ENCODE measurements at places on chromosomes 7 and 10.
A peak's percentile ranks its signal among the peaks of the same experiment; 100 is the strongest.

DNA sequence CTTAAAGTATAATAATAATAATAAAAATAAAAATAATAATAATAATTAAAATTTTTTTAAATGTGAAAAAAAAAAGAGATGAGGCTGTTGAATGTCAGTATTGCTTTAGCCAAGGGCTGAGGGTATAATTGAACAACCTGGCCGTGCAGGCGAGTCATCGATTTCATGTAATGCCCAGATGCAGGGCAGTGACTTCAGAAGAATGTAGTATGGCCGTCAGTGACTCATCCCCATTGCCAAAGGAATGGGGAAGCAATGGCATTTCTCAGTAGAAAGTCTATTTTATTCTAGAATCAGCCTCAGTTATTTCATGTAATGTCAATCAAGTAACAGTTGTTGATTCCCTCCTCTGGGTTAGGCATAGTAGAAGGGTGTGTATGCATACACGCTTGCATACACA, 516.4 kb downstream of the GLRX3 start:
- no peak for DNase-seq

DNA sequence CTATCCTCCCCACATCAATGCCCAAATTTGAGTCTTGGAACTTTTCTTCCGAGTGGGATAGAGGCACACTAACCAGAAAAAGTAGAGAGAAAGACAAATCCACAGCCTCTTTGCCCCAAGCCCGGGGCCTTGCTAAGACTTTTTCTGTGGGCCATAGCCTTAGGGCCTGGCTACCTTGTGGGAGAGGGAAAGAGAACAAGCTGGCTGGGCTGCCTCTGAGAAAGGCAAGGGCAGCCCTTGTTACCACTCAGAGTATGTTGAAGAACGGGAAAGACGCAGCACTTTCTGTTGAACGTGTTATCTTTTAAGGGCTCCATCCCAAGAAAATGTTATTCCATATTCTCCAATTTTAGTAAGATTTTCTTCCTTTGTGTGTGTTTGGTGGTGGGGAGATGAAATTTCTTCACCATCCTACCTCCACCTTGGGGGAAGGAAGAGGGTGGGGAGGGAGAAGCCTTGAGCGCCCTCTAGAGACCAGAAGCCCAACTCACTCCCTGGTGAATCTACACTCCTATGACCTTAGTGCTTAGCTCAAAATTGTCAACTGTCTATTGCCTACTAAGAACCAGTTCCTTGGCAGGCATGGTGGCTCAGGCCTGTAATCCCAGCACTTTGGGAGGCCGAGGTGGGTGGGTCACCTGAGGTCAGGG, 3.9 kb upstream of the NRF1 start:
- no peak for DNase-seq

DNA sequence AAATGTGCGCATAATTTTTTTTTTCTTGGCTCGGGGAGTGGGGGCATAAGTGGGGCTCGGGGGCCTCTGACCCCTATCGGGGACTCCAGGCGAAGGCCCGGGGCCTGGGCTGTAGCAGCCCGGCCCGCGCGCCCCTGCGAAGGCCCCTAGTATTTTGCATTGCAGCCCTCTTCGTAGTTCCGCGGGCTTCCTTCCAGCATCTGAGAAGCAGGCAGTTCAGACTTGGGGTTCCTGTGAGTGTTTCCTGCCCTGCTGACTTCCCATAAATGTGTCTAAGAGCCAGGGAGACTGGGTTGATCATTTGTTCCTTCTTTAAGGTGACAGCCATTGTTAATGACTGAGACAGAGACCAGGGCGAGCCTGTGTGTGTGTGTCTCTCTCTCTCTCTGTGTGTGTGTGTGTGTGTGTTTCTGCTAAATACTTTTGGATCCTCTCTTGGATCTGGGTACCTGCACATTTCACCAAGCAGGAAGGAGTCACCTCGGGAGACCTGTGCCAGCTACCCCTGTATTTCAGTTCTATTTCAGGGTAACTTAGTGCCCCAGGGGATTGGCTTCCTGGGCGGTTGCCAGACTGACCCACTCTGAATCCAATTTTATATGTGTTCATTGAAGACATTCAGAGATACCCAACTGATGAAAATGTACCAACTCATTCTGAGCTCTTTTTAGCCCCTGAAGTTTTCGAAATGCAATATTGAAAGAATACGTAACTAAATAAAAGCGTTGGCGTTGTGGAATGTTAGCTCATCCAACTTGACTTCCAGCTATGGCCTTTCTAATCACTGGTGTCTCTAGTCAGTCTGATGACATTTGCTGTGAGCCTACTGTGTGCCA, 805 bp downstream of the MSRB2 start:
- DNase-seq: peak; percentile 1

GRCh38 chr7:47776335-47776734, 171.9 kb downstream of the PKD1L1 start:
- DNase-seq: no peak

DNA sequence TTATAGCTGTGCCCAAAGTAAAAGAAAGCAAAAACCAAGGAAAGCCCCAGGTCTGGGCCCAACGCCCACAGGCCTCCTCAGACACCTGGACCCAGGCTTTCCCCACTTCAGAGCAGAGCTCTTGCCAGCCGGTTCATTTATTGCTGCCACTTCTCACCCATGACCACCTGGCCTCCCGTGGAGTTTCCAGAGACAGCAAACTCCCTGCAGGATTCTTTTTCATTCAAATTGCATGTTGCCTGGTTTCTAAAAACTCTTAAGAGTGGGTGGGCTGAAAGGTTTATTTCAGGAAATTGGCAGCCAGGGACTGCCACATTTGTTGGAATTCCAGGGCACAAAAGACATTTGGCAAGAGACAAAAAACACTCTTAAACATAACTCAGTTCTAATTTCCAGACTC, 4.7 kb downstream of the VOPP1 start:
- no peak for DNase-seq

GRCh38 chr10:126939706-126940105, 34.5 kb downstream of the DOCK1 start:
- DNase-seq: no peak

DNA sequence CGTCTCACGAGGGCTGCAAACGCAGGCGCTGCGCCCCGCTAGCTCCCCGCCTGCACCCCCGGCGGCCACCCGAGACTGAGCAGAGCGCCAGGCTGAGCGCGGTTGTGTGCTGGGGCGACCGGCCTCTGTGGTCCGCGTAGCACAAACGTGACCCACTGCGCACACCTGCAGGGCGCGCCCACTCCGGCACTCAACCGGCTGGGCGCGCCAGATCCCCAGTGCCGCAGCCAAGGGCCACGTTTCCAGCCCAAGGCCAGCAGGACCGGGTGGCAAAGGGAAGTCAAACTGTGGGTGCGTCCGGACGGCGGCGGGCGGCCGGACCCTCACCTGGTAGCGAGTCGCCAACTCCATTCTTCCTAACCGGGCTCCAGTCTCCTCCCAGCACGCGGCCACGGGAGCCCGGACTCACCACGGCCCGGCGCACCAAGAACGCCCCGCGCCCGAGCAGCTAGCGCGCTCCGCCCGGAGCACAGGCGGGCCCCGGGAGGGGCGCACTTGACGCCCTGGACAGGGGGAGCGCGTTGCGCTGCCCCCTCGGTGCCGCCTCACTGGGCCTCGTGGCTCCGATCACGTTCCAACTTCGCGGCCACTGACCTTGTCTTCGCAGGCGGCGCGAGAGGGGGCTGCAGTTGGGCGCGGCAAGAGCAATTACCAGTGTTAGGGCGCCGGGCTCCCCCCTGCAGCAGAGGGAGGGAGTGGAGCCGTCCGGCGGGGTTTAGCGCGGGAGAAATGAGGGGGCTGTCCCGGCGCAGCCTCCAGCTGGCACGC, at the start of gene CDCA7L:
Gene CDCA7L, minus strand, starts transcription at position 446 of the 768 bp plus-strand sequence. Its CDS starts 95 bp downstream, at position 351.
- DNase-seq: peak; percentile 24

GRCh38 chr10:107546986-107547385, 382.5 kb upstream of the SORCS1 start:
- DNase-seq: no peak

DNA sequence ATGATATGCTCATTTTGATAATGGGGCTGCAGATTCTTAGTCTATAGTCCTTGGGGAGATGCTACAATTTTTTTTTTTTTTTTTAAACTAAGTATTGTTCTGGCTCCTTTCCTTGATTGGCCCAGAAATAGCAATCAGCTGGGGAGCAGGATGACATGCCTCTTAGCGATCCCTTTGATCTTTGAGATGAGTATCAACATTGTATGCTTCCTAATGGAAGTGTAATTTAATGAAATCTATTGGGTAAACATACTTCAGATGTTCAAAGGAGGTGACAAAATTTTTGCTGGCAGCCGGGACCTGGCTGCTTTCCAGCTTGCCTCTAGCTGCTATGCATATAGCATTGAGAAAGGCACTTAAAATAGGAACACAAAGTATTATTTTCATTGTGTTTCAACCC, 43.5 kb downstream of the VTI1A start:
- no peak for DNase-seq

DNA sequence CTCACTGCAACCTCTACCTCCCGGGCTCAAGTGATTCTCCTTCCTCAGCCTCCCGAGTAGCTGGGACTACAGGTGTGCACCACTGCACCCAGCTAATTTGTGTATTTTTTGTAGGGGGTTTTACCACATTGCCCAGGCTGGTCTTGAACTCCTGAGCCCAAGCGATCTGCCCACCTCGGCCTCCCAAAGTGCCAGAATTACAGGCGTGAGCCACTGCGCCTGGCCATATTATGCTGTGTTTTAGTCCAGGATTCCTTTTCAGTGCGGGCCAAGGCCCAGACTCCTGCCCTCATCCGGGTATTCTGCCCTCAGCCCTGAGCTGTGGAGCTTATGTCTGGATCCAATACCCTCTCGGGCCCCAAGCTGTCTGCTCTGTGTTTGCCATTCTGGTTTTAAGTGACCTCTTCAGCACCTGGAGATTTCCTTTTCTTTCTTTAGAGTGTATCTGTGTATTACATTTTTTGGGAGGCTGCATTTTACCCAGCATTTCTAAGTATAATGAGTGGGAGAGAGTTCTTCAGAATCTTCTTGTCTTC, 114.9 kb downstream of the BUB3 start:
- DNase-seq: no peak

DNA sequence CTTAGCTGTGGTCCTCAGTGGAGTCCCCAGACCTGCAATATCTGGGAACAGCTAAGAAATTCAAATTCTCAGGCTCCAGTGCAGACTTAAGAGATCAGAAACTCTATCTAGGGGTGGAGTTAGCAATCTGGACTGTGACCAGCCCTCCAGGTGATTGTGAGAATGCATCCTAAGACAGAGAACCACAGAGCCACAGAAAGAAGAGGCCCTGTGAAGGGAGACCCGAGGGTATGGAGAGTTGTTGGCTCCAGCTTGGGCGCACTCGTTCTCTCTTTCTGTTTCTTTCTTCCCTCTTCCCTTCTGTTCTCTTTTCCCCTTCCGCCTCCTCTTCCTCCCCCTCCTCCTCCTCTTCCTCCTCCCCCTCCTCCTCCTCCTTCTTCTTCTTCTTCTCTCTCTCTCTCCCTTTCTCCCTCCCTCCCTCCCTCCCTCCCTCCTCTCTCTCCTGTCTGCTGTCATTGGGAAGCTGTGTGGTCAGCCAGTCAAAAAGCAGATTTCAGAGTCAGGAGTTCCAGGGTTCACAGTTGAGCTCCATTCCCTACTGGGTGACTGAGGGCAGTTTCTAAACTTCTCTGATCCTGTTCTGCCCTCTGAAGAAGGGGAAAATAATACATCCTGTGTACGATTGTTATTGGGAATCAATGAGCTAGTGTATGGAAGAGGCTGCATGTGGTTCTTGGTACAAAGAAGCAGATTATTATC, 62.1 kb upstream of the STEAP1B start:
- no peak for DNase-seq

- no peak for DNase-seq
Measured at GRCh38 chr7:51467384-51468017, 150.9 kb upstream of the COBL start.

DNA sequence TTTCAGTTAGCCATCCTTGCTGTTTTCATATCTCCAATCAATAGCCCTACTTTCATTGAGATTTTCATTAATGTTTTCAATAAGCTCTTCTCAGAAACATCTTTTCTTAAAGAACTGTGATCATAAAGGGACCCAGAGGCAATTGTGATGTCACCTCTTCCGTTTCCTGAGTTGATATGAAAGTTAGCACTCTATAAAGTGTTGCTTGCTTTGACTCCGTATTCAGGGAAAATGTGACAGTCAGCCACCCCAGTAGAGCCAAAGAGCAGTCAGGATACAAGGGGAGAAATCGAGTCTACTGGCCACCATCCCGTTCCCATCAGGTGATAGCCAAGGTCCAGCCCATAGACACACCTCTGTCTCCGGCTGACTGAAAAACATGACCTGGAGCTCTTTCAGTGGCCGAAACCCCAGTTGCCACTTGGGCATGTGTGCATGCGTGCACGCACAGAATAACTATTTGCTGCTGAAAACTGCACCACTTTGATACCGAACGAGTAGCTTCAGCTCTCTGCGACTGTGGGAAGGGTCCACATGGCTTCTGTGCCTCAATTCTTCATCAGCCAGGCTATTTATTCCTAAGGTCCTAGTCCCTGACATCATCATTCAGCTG, 291.4 kb downstream of the USP6NL start:
- no peak for DNase-seq

DNA sequence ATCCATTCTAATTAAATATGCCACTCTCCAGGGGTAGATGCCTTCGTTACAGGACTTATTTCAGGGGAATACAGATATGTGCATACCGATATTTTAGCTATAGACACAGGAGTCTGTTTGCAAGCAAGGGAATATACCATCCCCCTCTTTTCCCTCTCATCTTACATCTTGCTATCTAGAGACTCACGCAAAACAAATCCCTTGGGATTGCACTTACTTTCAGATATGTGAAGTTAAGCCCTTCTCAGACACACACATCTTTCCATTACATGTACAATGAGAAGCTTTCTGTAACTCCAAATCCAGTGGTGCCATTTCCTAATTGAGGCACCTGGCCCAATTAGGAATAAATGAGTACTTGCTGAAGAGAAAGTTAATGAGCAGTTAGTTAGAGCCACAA, 250.4 kb upstream of the FZD8 start:
- DNase-seq: no peak

DNA sequence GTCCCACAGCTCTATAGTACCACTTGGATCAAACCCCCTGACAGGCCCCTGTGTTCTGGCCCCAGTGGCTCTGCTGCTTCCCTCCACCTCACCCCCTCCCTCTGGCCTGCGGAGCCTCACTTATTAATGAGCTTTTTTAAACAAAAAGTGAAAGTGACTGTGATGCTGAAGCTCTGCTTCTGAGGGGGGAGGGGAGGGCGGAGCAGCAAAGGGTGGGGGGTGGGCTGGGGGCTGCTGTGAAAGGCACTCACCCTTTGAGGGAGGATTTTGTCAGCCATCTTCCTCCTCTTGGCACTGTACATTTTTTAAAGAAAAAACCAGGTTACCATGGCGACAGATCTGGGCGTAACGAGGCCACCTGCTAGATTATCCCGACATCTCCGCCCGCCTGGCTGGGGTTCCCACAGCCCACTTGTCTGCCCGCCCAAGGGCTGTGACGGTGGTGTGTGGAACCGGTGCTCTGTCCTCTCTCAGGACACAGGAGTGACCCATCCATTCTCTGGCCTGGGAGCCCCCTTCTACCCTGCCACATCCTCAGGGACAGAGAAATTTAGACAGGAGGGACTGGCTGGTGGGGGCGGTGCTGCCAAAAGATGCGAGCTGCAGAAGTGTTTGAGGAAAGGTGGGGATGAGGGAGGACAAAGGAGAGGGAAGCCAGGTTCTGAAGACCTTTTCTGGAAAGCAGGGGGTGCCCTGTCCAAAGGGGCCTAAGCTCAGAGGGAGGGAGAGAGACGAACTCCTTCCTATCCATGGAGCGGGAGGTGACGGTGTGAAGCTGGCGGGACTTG, 4.9 kb downstream of the SMARCD3 start:
- no peak for DNase-seq

All from activated CD4-positive, CD25-positive, alpha-beta regulatory T cell (primary cell).